ENCODE measurements at places on chromosomes 6 and 20.

DNA sequence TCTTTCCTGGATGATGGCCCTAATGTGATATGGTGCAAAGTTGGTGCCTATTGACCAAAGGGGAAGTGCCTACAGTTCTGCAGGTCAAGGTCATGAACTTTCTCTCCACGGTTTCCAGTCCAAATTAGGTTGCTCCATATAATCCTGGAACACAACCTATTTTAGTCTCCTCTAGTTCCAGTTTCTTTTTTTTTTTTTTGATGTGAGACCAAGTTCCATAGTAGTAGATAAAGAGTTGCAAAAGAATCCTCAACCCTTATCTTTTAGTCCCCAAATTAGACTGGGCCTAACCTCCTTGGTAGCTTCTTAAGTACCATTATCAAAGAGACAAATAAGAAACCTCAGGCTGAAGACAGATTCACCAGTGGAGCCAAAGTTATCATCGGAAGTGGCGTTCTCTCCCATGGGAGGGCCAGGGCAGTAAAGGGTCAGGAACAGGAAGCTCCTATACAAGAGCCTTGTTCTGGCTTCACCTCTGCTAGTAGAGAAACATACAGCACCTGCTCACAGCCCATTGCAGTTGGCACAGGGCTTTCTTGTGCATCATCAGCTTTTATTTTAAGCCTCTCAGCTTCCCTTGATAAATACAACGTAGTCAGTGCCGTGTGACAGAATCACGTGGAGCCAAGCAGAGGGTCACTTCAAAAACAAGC lies 132.2 kb upstream of the RREB1 start:
- peak; percentile 33 for DNase-seq

- DNase-seq, result no peak
Measured at GRCh38 chr6:166608774-166609173, 18.3 kb downstream of the RPS6KA2 start.

- DNase-seq, result no peak
Measured at GRCh38 chr6:143970456-143971218, 37.4 kb downstream of the PLAGL1 start.

DNA sequence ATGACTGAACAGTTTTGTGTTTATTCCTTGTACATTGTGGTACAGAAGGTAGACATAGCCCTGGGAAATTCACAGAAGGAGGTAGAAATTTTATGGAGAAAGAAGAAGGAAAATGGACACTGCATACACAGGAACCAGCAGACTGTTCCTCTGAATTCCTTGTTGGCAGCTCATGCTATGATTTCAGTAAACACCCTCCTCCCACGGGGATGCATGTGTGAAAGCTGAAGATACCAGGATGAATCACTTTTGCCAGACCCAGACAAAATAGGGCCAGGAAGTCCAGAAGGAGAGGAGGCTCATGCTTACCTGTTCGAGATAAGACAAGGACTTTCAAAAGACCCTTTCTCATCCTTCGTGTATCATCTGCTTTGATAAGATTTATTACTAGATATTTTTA lies 110.3 kb upstream of the GGTLC1 start:
- DNase-seq, result no peak

DNA sequence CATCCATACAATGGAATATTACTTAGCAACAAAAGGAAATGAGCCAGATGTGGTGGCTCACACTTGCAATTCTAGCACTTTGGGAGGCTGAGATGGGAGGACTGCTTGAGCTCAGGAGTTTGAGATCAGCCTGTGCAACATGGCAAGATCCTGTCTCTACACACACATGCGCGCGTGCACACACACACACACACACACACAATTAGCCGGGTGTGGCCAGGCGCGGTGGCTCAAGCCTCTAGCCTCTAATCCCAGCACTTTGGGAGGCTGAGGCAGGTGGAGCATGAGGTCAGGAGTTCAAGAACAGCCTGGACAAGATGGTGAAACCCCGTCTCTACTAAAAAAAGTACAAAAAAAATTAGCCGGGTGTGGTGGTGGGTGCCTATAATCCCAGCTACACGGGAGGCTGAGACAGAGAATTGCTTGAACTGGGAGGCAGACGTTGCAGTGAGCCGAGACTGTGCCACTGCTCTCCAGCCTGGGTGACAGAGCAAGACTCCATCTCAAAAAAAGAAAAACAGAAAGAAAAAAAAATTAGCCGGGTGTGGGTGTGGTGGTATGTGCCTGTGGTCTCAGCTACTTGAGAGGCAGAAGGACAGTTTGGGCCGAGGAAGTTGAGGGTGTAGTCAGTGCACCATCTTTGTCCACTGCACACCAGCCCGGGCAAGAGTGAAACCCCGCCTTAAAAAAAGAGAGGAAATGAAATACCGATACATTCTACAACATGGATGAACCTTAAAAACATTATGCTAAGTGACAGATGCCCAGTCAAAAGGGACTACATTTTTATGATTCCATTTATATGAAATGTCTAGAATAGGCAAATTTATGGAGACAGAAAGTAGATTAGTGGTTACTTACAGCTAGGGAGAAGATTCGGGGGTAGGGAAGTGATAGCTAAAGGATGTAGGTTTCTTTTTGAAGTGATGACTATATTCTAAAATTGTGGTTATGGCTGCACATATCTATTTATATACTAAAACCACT lies 52.5 kb downstream of the RBL1 start:
- DNase-seq, result peak; percentile 18

- no peak for DNase-seq
Measured at GRCh38 chr6:159307246-159307790, 138.1 kb downstream of the FNDC1 start.

GRCh38 chr6:168332020-168332419 lies 12.4 kb upstream of the DACT2 start:
- no peak for DNase-seq

DNA sequence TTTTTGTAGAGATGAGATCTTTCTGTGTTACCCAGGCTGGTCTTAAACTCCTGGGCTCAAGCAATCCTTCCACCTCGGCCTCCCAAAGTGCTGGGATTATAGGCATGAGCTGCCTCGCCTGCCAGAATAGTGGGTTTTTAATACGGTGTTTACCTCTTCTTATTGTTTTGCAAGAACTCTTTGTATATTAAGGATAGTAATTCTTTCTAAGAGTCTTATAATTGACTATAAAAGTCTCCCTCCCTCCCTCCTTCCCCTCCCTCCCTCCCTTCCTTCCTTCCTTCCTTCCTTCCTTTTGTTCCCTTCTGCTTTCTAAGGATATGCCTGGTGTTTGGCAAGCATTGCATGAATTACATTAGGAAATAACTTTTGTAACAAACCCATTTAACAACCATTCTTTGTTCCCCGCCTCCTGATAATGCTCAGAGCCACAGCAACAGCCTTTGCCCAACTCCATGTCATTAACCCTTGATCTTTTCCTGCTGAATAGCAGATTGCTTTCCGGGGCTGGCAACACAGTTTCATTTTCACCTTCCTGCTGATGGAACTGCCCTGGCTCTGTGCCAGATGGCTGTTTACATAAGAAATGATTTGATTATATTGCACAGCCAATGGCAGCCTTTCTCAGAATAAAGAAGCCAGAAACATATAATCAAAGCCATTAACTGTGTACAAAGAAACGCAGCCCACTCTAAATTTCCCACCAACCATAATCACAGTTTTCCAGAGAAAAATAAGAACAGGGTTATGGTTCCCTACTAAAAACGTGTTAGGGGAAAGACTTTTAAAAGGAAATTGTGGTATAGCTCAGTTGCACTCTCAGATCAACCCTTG lies 143.7 kb upstream of the PTPN1 start:
- DNase-seq, result peak; percentile 61

DNA sequence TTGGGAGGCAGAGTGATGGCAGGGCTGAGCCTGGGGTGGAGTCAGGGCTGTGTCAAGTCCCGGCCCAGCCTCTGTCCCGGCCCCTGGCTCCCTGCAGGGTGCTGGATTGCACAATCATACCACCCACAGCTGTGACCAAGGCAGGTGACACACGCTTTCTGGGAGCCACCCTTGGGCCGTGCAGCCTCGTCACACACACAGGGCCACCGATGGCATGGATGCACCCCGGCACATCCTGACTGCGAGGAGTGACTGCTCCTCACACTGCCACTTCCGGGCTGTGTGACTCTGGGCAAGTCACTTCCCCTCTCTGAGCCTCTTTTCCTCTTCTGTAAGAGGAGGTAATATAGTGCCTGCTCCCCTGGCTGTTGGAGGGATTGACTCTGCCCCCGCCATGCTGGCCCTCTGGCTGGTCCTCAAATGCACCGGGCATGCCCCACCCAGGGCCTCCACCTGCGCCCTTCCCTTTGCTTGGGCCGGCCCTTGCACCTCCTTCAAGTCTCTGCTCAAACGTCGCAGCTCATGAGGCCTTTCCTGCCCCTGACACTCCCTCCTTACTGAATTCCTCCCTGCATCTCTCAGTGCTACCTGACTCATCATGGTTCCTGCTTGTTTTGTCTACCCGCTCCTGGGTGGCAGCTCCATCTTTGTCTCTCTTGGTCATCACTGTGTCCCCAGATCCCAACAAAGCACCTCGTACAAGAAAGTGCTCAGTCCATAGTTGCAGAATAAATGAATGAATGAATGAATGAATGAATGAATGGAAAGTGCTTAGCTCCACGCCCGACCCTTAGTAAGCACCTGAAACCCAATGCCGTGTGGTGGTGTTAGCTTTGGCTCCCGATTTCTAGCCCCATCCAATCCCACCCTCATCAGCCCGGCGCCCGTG lies 93.5 kb downstream of the CEBPB start:
- peak; percentile 95 for DNase-seq

- no peak for DNase-seq
Measured at GRCh38 chr6:11925805-11926204, 86.3 kb upstream of the HIVEP1 start.

- DNase-seq, result peak; percentile 19
Measured at GRCh38 chr20:20412750-20413149, 44.8 kb downstream of the INSM1 start.

DNA sequence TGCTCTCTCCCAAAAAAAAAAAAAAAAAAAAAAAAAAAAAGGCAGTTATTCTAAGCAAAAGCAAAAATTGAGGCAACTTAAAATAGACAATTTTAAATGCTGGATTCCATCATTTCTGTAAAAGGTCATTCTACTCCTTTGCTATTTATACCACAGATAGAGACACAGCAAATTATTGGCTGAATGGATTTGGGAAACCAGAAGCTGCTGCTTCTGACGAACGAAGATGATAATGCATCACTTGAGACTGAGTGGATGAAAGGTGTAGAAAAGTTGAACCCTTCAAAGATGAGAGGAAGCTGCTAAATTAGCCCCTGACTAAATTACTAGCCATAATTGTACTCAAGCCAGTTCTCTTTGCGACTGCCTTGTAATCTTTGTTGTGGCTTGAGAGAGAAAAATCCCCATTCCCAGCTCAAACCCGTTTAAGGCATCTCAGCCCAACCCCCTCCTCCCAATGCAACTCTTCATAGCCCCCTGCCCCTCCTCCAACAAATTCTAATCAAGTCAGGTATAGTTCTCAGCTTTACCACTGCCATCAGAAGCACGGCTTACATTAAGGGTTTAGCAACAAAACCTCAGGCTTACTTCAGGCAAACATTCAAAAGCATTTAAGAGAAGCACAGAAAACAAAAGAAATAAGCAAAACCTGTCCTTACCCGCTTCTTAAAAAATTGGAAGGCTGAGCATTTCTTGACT lies 1.0 kb downstream of the SGK1 start:
- no peak for DNase-seq

DNA sequence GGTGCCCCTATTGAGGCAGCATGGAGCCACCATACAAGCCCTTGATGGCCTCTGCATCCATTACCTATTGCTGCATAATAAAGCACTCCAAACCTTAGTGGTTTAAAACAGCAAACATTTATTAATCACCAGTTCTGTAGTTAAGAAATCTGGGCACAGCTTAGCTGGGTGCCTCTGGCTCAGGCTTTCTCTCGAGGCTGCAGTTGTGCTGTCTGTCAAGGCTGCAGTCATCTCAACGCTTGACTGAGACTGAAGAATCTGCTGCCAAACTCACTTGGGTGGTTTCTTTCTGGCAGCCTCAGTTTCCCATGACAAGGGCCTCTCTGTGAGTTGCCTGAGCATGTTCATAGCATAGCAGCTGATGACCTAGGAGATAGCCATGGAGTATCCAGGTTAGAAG lies 207.4 kb upstream of the LRFN2 start:
- DNase-seq, result no peak

- DNase-seq, result no peak
Measured at GRCh38 chr6:92433911-92434310, 985.4 kb downstream of the EPHA7 start.

- DNase-seq, result no peak
Measured at GRCh38 chr6:144647971-144648651, 363.0 kb downstream of the UTRN start.

DNA sequence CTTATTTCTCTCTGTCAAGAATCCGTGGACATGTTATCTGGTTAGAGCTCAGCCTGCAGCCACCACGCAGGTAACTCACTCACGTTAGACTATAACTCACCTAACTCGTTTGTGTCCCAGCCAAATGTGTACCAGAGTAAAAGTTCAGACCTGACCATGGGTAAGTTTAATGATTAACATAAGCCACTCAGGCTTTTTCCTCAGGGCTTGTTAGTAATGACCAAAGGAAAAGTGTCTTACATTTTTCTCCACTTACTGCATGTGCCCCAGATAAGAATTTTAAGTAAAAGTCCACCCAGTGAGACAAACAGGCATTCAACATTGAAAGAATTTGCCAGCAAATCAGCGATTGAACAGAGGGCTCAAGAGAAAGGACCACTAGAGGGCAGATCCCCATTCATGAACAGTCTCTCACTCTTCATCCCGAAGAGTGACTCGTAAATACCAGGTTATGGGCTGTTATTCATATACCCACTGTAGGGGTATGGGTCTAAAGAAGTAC lies at the start of gene PKHD1:
Gene PKHD1 (minus strand): TSS at position 116 of the 502 bp plus-strand sequence. CDS start 2,680 bp downstream, outside the sequence.
- DNase-seq, result peak; percentile 2

DNA sequence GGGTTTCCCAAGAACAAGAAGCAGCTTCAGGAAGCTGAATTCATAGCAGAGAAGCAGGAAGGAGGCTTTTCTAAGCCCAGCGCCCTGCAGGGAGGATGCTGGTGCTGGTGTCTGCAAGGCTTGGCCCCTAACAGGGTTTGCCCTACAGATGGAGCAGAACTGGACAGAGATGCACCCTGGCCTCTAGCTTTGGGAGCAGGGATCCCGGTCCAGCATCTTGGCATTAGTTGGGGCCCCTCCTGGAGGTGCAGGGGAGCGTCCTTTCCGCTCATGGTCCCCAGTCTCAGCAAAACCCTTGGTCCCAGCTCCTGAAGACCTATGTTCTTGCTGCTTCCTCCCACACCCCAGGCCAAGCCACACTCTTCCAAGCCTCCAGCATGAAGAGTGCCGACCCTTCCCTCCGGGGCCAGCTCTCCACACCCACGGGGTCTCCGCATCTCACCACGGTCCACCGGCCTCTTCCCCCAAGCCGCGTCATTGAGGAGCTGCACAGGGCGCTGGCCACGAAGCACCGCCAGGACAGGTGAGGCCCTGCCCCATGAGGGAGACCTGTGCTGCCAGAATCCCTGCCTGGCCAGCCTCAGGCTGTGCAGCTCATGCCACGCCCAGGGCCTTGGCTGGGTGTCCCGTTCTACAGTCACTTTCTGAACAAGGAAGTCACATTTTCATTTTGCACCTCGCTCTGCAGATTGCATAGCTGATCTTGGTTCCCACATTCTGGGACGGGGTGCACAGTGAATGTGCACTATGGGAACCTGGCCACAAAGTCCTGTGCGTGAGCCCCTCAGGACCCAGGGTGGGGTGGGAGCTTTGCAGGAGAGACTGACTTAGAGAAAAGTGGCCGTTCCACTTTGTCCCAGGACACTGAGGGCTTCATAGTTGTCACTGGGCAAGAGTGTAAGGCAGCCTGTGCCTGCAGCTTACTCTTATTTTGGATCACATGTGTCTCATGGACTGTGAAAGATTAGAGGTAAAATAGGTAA lies 160.2 kb downstream of the SYCP2 start:
- DNase-seq, result no peak

All from inflammatory macrophage (primary cell).